Astrocyte (in vitro differentiated cells and primary cell): ENCODE measurements at places on chromosomes 1 and 21. TPM values are rescaled to one million over a fixed set of nuclear protein-coding genes. Genes with fewer than 3 reads are reported as not detected.

- H3K36me3 ChIP-seq: no peaks in the 10 kb centered on the region
- H3K4me1 ChIP-seq: peaks cover 44% of the 10 kb centered on the region
- peak overlapping the region; percentile 90 for H3K27ac ChIP-seq
- H3K27me3 ChIP-seq: no peaks in the 10 kb centered on the region
Observed at GRCh38 chr1:202587859-202588485, 122.3 kb downstream of the SYT2 start.

The VWA1 gene
- total RNA-seq: 60.4 and 81.2 TPM in 2 replicates

The SLAMF9 gene
- total RNA-seq: 0.43 TPM in 1 of 2 replicates, not detected in the other

- no peaks in the 10 kb centered on the region for H3K27me3 ChIP-seq
- H3K36me3 ChIP-seq: no peaks in the 10 kb centered on the region
- H3K27ac ChIP-seq: no peak overlapping the region
- peaks cover 7% of the 10 kb centered on the region for H3K4me1 ChIP-seq
- no peak overlapping the region for H3K4me3 ChIP-seq
- no peak for DNase-seq
Observed at GRCh38 chr1:41776891-41777441, 141.8 kb downstream of the HIVEP3 start.

The ATP1A2 gene
- total RNA-seq: 2.5 and 3.5 TPM in 2 replicates

DNA sequence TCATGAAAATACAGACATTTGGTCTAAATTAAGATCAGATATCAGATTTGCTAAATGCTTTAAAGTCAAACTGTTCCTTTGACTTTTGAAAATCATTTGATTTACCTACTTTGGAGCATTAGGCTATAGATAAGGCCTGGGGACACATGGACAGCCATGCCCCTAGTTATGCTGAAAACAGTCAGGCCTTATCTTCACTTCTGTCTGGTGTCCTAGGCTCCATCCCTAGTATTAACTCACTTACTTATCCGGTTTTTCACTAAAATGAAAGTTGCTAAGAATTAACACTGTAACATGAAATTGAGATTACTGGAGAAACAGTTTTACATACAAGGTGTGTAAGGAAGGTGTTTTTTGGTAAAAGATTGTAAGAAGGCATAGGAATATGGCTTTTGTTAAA is 4.5 kb upstream of the CATSPERE start:
- DNase-seq: no peak
- no peak overlapping the region for H3K27ac ChIP-seq
- no peak overlapping the region for H3K4me3 ChIP-seq
- H3K27me3 ChIP-seq: no peaks in the 10 kb centered on the region

GRCh38 chr1:200883118-200883517 is 10.3 kb downstream of the GPR25 start:
- H3K27ac ChIP-seq: no peak overlapping the region
- H3K27me3 ChIP-seq: peaks cover 7% of the 10 kb centered on the region
- H3K4me1 ChIP-seq: no peaks in the 10 kb centered on the region
- no peak overlapping the region for H3K4me3 ChIP-seq
- DNase-seq: no peak
- no peaks in the 10 kb centered on the region for H3K36me3 ChIP-seq

The UBXN10 gene
- 0.09 and 0.19 TPM in 2 replicates for total RNA-seq

GRCh38 chr1:214707306-214708087 is 104.5 kb downstream of the CENPF start:
- no peaks in the 10 kb centered on the region for H3K27me3 ChIP-seq
- H3K27ac ChIP-seq: peak overlapping the region; percentile 1
- H3K36me3 ChIP-seq: no peaks in the 10 kb centered on the region
- H3K4me3 ChIP-seq: no peak overlapping the region
- DNase-seq: peak; percentile 33

GRCh38 chr1:206925106-206925736 is 3.5 kb upstream of the FCMR start:
- no peaks in the 10 kb centered on the region for H3K36me3 ChIP-seq
- H3K4me1 ChIP-seq: no peaks in the 10 kb centered on the region
- no peak overlapping the region for H3K4me3 ChIP-seq
- H3K27me3 ChIP-seq: peaks cover 3% of the 10 kb centered on the region
- H3K27ac ChIP-seq: no peak overlapping the region
